LoVo (cell line): ENCODE measurements at places on chromosomes 3 and 15.

- DNase-seq = no peak
These were observed 96.4 kb downstream of the ANO10 start for GRCh38 chr3:43525386-43525785.

DNA sequence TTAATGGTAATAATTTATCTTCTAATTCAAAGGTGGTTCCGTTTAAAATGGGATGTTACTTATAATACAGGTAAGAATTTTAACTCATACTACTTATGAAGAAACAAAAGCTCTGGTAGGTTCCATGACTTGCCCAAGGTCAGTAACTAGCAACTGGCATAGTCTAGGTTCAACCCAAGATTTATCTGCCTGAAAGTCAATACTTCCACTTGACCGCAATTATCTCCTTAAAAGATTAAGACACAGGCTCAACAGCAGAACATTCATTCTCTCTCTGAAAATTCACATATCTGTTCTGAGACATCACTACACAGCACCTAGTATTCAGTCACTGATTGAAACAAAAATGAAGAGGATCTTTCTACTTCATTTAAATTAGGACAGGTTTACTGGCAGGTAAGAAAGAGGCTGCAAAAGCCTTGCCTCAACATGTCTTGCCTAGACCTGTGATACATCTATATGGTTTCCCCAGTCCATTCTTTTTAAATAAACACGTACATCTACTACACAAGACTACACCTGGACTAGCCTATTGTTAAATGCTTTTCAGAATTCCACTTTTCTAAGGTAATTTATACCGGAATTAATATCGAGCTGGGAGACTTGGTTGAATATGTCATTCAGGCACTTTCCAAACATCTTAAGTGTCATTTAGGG, 1.2 kb downstream of the CSNK1G1 start:
- no peak for DNase-seq

DNA sequence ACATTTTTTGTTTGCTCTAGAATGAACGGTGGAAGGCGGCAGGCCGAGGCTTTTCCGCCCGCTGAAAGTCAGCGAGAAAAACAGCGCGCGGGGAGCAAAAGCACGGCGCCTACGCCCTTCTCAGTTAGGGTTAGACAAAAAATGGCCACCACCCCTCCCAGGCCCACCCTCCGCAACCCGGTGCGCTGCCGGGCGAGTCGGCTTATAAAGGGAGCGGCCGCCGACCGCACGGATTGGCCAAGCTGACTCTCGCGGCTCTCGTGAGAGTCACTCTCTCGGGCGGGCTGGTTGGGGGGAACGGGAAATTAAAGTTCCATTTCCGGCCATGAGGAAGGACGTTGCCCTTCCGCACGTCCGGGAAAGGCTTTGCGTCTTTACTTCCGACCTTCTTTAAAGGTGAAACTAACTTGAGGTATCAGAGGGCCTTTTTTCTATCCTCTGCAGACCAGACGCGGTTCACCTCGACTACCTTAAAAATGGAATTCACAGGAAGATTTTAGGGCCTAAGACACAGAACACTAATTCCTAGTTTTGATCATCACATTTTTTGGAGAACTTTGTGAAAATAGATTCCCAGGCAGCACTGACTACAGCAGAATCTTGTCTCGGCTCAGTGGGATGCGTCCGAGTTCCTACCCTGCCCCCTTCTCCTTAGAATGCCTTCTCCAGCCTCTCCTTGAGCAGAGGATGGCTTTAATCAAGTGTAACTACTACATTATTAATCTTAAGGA, at the start of gene TERC:
Gene TERC, minus strand, starts transcription at position 179 of the 731 bp plus-strand sequence.
- DNase-seq = peak; percentile 92

GRCh38 chr3:141460097-141460704, 26.6 kb upstream of the RASA2 start:
- peak; percentile 74 for DNase-seq

DNA sequence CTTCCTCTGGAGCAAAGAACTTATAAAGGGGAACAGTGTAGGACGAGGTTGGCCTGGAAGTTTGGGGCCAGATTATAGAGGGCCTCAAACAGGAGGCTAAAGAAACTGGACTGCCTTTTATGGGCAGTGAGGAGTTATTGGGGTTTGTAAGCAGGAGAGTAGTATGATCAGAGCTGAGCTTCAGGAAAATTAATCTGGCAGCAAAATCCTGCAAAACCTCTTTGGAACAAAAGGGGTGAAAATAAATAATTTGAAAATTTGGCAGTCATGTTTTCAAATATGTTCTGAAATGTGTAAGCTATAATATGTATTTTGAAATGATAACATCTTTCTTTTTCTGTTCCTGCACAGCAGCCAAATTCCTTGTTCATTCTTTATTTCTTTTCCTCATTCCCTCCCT, 164.9 kb downstream of the THSD4 start:
- DNase-seq = no peak
